ENCODE measurements at places on chromosomes 3 and 15.
A peak's percentile ranks its signal among the peaks of the same experiment; 100 is the strongest.

- DNase-seq: no peak
Observed at GRCh38 chr15:90496791-90497190, 32.9 kb upstream of the CRTC3 start.

DNA sequence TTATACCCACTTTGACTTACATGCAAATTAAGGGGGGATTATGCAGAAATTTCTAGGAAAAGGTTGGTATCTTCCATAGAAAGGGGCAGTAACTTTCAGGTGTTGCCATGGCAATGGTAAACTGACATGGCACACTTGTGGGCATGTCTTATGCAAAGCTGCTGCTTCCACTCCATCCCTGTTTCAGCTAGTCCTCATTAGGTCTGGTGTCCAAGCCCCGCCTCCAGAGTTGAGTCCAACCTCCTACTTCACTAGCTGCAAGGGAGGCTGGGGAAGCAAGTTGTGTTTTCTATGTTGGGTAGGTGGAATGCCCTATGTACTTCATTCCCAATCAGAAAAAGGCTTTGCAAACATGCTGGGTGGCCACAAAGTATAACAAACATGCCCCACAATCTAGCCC lies 14.7 kb upstream of the KLHL40 start:
- no peak for DNase-seq

DNA sequence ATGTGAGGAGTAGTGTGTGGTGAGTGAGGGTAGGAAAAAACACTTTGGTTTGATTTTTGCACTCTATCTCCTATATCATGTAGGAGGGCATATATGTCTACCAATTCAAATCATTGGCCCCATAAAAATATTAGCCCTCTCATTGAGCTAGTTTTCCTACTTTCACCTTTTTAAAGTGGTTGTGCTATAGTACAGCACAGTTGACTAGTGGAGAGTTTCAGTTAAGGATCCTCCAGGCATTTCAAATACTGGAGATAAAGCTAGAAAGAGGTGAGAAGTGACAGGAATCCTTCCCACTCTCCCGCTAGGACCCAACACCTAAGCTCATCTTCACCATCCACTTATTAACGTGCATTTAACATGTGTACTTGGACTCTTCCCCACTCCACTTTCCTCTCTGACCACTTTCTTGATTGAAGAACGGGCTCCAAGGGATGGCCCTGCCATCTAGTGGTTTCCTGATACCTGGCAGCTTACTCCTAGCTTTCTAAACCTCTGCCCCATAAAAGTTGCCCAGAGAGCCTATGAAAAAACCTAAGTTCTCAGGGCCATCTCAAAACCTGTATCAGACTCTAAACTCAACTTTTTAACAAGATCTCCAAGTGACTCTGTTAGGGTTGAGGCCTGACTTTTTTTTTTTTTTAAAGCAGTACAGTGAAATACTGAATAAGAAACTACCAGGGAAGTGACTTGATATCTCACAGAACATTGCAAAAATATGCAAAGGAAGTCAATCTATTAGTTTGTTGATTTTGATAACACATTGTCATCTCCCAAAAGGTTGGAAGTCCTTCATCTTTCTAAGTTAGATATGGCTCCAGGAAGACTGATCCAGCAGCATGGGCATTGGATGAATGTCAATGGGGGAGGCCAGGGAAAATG lies 17.9 kb downstream of the IL12A start:
- peak; percentile 69 for DNase-seq

GRCh38 chr15:91055548-91056331 lies 33.3 kb upstream of the VPS33B start:
- DNase-seq: peak; percentile 62

GRCh38 chr3:133851266-133851906 lies 44.3 kb downstream of the RAB6B start:
- peak; percentile 17 for DNase-seq

- no peak for DNase-seq
Observed at GRCh38 chr3:157420606-157421130, 16.0 kb upstream of the PTX3 start.

- DNase-seq: no peak
Observed at GRCh38 chr3:197989651-197990050, 29.6 kb downstream of the LMLN start.

DNA sequence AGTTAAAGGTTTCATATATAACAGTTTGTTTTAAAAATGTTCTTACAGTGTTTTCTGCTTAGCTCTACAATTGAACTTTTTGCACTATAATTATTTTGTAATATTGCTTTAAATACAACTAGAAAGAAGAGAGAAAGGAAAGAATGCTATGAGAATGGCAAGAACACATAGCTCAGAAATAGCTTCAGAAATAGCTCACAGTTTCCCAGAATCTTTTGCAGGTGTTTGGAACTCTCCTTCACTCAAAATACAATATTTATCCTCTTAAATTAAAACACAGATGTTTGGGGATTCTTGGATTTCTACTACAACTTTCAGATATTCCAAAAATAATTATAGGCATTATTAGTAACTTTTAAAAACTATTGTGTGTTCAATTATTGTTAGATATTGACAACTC lies 658.0 kb upstream of the DPPA4 start:
- DNase-seq: no peak

DNA sequence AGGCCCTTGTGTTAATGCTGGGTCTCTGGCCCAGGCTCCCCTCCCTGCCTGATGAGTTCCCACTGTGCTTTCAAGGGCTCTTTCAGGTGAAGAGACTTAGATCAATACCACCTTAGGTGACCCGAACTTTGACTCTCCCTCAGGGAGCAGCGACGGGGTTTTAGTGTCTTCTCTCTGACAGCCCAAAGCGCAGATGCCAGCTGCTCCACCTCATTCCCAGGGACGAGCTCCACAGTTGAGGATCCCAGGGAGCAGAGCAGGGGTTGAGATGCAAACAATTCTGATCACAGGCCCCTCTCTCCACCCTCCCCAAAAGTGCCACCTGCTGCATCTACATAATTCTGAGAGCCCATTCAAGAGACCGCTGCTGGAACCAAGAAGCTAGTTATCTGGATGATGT lies 265.1 kb downstream of the TJP1 start:
- DNase-seq: no peak

GRCh38 chr3:118991775-118992174 lies 42.9 kb downstream of the IGSF11 start:
- no peak for DNase-seq

DNA sequence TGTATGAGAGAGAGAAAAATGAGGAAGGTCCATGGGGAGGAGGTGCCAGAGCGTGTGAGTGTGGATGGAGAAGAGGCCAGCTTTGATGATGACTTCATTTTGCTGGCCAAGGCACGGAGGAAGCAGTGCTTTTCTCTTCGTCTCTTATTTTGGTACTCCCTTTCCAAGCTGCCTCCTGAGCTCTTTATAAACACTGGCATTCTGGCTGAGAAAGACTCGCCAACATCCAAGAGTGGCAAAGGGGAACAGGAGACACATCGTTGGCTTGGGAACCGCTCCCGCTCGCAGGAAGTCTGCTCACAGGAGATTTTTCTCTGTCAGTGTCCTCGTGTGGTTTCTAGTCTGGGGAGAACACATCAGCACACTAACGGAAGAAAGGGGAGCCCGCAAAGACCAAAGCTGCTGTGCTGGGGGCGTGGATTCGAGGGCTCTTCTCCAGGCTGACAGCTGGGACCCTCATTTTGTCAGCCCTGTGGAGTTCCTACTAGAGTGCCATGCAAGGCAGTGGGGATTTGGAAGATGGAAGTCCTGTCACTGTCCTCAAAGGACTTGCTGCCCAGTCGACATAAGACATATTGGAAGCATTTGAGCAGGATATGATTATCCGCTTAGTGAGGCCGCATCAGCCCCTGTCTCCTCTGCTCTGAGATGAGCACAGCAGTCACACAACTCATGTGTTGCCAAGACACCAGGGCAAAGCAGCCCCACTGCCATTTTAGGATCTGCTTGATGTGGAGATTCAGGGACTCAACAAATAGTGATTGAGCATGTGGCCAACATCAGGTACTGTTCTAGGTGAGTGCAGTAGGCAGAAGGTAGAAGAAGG lies 8.0 kb upstream of the SEMA4B start:
- DNase-seq: peak; percentile 19

GRCh38 chr15:39154776-39155175 lies 426.1 kb upstream of the THBS1 start:
- no peak for DNase-seq

DNA sequence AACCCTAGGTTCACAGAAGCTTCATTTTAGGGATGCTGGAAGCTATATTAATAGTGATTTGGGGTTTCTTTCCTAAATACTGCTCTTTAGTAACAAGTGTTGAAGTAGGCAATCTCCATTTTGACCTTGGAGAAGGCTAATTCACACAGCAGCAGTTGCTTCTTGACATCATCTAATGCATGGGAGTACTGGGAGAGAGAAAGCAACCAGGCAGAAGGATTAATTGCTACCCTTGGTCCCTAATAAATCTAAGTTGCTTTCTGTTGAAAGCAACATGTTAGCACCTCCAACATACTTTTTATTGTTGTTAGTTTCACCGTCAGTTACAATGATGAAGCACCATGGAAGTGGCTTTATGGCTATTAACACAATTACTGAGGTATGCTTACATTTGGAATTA lies 96.2 kb downstream of the ADAMTS9 start:
- no peak for DNase-seq

Measured in NAMALWA (cell line).